Activated CD4-positive, alpha-beta T cell treated with anti-CD3 and anti-CD28 coated beads for 24 hours (primary cell): ENCODE measurements at places on chromosomes 16 and 17.

DNA sequence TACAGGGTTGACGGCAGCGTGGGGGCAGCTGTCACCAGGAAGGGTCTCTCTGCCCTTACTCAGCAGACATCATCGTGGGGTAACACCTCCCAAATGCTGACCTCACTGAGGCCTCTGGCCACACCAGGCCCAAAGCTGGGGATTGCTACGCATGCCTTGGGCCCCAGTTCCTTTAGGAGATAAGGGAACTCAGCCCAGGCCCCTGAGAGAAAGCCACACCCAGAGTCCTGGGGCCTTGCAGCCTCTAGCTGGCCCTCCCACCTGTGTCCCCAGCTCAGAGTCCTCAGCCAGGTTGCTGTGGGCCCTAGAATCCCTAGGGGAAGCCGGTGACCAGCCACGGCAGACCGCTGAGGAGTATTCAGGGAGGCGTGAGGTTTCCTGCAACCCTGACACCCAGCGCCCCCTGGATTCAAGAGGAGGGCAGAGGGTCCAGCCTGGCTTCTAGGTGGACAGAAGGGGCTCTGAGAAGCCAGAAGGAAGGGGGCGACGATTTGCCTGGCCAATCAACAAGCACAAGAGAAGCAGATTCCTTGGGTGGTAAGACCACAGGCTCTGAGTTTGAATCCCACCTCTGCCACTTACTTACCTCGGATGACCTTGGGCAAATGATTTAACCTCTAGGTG, 10.3 kb upstream of the GINS2 start:
- no peak for DNase-seq

- DNase-seq: no peak
These were observed 10.4 kb downstream of the KRT37 start for GRCh38 chr17:41413982-41414381.

GRCh38 chr16:75143941-75144340, 4.4 kb upstream of the ZFP1 start:
- no peak for DNase-seq

DNA sequence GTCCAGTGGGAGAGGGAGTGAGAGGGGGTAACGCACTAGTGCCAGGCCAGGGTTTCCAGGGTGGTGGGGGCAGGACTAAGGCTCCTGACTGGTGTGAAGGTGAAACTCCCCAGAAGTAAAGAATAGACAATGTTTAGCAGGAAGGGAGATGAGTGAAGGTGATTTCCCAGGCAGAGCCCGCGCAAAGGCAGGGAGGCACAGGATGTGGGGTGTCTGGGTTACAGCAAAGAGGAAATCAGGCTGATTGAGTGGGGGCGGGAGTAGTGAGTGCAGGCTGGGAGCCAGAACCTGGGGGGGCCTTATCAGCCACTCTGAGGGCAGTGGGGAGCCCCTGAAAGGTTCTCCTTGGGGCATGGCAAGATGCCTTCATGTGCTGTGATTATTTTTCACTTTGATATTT, 167.5 kb downstream of the UTP18 start:
- DNase-seq: peak; percentile 48

DNA sequence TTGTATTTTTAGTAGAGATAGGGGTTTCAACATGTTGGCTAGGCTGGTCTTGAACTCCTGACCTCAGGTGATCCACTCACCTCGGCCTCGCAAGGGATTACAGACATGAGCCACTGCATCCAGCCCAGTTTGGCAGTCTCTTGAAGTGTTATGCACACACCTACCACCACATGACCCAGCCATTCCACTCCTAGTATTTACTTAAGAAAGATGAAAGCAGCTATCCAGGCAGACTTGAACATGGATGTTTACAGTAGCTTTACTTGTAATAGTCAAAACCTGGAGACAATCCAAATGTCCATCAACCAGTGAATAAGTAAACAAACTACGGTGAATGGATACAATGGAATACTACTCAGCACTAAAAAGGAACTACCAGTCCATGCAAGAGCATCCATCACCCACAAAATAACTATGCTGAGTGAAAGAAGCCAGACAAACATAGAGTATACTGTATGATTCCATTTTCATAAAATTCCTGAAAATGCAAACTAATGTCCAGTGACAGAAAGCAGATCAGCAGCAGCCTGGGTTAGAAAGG, 37.8 kb upstream of the RASD1 start:
- DNase-seq: no peak

- DNase-seq: no peak
These were observed 502.2 kb upstream of the CA10 start for GRCh38 chr17:52660692-52661091.

DNA sequence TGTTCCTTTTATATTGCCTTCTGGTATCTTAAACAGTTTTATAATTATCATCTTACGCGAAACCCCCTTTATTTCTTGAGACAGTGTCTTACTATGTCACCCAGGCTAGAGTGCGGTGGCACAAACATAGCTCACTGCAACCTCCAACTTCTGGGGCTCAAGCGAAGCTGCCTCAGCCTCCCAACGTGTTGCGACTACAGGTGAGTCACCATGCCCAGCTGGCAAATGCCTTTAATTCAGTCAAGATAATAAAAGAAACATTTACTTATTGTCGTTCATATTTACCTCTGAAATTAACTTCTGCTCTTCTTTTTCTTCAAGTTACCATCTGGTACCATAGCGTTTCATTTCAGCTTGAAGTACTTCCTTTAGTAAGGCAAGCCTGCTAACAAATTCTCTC, 43.9 kb downstream of the FBXL20 start:
- DNase-seq: no peak

DNA sequence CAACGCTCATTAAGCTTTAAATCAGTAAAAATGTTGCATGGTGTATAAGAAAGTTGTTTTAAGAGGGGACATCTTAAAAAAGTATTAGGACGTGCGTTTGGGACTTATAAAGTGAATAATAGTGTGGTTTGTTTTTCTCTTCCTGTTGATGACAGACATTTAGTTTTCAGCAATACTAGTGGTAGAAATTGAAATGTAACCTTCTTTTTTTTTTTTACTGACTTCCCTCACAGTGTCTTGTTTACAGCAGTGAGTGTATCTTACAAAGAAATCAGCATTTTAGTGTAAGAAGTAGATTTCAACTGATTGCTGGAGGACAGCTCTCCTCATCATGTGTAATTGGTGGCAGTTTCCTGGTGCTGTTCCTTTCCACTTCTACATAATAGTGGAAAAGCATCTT, 39.6 kb downstream of the CYLD start:
- DNase-seq: no peak
